ENCODE measurements at places on chromosomes 6 and 20.
A peak's percentile ranks its signal among the peaks of the same experiment; 100 is the strongest.

GRCh38 chr6:43394982-43395381 lies 25.5 kb upstream of the ZNF318 start:
- no peak for DNase-seq

- DNase-seq: no peak
Measured at GRCh38 chr20:60117065-60117464, 158.8 kb downstream of the CDH26 start.

DNA sequence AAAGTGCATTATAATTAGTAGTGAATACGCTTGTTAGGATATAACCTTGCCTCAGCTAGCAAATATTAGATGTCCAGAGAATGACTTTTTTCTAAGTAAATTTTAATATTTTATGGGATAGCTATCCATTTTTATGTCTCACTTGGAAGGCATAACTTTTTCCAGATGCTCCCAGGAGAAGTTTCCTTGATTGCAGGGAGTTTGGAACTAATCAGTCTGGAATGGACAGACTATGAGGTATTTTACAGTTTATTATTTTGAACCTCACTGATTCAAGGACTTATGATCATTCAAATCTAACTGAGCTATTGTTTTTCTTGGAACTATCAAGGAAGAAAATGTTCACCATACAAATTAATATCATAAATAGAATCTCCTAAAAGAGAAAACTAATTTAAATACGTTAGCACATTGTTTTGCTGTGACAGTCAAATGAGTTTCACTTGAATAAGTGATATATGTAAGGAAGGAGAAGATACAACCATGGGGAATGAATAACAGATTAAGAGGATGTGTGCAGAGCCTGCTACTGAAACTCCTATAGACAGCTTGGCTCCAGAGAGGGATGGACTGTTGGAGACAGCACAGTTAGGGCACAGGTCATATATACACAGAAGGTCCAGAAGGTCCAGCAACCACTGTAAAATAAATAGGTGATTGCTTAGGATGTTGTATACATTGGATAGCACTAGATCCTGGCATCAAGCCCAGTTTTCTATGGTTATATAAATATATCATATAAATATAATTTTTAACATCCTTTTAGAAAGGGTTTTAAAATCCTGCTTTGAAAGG lies 20.6 kb upstream of the LCA5 start:
- no peak for DNase-seq

DNA sequence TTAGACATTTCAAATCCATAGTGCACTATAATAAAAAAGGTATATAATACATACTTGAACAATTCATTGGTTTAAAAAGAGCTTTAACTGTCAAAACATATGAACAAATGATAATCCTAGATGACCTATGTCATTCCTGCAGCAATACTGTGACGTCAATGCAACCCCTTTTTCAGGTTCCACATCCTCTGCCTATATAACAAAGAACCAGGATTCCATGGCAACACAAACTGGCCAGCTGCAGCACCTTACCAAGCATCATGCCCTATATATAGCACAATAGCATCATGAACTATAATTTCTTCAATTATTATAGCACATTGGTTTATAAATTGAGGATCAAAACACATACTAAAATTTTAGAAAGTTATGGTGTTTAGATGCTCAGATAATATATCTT lies 578 bp upstream of the PTCHD4 start:
- no peak for DNase-seq

DNA sequence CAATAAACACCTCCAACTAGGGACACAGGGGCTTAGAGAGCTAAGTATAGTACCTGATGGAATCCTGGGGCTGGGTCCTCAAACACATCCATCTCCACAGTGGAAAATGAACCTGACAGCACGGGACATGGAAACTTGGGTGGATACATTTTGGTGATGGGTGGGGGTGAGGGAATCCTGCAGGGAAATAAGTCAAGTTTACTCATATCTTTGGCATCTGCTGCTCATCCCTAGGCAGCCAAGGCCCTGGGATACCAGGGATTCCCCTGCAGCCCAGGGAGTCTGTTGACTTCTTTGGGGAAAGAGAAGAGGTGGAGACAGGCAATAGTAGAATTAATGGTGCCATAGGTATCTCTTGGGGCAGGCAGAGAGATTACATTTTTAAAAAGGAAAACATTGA lies 6.6 kb downstream of the APOBEC2 start:
- DNase-seq: no peak

DNA sequence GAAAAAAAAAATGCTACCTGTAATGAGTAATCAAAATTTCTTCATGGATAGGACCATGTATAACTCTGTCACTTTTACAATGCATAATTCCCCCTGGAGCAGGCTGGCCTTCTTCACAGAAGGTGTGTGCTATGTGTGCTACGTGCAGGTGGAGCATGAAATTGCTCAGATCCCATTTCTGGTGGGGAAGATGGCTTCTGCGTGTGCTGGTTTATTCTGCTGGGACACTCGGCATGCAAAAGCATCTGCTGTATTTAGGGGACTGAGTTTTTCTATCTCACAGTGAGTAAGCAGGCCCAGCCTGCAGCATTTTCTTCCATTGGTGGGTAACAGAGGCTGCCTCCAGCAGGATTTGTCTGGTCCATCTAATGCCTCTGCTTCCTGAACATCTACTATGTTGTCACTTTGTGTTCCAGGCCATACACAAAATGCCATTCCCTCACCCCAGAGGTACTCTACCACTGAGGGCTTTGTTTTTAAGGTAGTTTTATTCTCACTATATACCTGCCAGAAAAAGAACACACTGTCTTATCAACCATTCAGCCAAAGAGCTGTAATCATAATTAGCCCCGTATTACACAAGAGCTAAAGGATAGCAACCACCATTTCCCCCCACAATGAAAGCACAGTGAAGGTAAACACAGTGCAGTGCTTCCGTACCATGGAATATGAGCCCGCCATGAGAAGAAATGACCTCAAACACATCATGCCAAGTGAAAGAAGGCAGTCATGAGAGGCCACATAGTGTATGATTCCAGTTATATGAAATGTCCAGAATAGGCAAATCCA lies 62.4 kb downstream of the SYNDIG1 start:
- DNase-seq: no peak

GRCh38 chr20:13800728-13801134 lies 15.9 kb downstream of the NDUFAF5 start:
- DNase-seq: peak; percentile 88

Measured in femur (tissue), 1 donor.